GM12864 (cell line): ENCODE measurements at places on chromosomes 16 and 17.

DNA sequence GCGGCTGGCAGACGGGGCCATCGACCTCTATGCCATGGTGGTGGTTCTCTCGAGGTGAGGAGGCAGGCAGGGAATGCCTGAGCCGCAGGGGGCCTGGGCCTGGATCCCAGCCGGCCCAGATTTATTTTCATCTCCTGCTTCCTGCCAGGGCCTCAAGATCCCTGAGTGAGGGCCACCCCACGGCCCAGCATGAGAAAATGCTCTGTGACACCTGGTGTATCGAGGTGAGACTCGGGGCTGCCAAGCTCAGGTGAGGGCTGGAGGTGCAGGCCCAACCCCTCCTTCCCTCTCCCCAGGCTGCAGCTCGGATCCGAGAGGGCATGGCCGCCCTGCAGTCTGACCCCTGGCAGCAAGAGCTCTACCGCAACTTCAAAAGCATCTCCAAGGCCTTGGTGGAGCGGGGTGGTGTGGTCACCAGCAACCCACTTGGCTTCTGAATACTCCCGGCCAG lies 4.9 kb downstream of the ACADVL start:
- DNase-seq = no peak

DNA sequence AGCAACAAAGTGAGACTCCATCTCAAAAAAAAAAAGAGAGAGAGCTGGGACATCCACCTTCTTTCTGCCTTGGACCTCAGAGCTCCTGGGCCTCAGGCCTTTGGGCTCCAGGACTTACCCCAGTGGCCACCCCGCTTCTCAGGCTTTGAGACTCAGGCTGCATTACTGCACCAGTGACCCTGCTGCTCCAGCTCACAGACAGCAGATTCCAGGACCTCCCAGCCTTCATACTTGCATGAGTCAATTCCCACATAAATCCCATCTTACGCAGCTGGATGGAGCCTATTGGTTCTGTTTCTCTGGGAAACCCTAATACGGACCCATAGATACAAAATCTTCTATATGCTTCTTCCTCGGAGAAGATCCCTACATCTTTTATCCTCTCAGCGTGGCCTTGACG lies 2.1 kb upstream of the CEP295NL start:
- DNase-seq = no peak

DNA sequence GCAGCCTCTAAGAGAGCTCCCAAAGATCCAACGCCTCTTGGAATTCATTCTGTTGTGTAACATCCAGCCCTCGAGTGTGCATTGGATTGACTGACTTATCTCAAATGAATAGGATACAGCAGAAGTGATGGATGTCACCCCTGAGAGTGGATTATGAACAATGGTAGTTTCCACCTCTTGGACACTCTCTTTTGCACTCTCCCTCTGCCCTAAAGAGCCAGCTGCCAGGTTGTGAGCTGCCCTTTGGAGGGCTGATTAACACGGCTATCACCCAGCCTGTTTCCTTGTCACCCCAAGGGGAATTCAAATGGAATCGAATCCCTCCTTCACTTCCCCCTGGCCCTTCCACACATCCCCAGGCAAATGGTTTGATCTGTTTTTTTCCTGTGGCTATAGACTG lies 21.2 kb upstream of the HAPSTR1 start:
- no peak for DNase-seq

DNA sequence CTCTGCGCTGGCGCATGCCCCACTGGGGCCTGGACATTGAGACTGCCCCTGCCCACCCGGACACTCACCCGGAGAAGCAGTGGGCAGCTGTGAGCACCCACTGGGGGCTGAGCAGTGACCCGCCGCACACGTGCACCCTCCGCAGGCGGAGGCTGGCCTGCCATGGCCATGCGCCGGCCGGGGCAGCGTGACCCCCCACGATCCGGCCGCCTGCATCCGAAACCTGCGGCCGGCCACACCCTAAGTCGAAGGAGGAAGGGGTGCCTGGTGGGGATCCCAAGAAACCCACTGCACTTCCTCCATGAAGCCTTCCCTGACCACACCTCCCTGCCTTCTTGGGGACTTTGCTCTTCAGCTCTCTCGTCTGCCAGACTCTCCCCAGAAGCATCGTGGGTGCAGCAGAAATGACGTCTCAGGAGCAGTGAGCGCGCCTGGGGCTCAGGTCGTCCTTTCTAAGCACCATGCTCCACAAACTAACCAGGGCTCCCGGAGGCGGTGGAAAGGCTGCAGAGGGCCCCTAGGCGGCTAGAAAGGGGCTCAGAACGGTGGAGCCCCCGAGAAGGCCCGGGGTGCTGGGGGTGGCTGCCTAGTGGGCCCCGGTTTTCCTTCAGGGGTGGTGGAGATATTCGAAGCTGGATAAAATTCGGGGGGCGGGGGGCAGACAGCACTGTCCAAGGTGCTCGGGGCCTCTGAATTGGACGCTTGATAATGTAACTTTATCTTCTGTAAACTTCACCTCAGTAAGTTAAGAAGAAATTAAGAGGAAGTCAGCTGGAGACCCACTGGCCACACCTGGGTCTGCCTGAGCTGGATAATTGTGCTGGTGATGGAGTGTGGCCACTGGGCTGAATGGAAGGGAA lies 1.5 kb downstream of the TPSG1 start:
- no peak for DNase-seq

- DNase-seq = peak; percentile 13
Measured at GRCh38 chr17:66426397-66427033, 124.1 kb downstream of the PRKCA start.

DNA sequence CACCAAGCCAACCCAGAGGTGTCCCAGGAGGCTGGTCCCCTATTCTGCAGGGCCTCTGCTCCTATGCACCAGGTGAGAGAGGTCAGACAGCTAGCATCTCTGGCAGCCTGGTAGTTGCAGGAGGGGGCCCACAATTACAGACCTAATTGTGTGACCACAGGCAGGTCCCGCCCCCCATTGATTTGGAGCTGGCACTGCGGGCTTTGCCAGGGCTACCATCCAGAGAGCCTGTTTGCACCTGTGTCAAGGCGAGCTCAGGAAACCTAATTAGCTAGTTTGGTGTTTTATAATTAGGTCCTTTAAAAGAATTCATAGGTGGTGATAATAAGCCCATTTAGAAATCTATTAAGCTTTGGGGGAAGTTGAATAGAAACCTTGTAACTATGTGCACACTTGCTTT lies 90.2 kb downstream of the MRM1 start:
- no peak for DNase-seq

GRCh38 chr17:41334385-41335305 lies 16.0 kb downstream of the KRT33A start:
- DNase-seq = no peak
